ENCODE measurements at places on chromosomes 5 and 9.

- no peak for DNase-seq
These were observed 144.2 kb downstream of the GADD45G start for GRCh38 chr9:89748831-89749499.

DNA sequence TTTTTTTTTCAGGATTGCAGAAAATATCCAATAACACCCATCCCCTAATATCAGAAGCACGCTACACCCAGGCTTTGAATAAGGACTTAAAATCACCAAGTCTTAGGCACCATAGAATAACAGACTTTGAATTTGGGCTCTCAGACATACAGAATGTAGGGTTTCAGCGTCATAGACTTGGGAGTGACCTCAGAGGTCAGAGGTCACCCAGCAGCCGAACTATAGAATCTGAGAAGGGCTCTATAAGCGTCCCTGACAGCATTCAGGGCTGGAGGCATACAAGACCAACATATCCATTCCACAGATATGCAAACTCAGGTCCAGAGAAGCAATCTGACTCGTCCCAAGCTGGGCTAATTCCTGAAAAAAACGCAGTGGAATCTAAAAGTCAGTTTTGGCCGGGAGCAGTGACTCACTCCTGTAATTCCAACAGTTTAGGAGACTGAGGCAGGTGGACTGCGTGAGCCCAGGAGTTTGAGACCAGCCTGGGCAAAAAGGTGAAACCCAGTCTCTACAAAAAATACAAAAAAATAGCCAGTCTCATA lies 34.7 kb downstream of the SLC6A7 start:
- DNase-seq, result no peak

DNA sequence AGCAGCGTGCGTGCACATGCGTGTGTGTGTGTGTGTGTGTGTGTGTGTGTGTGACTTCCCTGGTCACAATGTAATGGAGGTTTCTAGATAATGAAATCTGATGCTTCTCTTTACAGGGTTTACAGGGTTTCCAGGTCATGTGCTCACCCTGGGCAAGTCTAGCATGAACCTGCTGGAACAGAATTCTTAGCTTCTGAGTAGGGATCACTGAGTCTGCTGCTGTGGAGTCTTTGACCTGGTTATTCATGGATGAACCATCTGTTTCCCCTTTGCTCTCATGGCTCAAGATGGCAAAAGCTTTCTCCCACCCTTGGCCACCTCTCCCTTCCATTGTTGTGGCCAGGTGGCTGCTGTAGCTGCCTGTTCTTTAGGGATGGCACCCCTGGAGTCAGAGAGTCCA lies 111.6 kb upstream of the SHB start:
- no peak for DNase-seq

DNA sequence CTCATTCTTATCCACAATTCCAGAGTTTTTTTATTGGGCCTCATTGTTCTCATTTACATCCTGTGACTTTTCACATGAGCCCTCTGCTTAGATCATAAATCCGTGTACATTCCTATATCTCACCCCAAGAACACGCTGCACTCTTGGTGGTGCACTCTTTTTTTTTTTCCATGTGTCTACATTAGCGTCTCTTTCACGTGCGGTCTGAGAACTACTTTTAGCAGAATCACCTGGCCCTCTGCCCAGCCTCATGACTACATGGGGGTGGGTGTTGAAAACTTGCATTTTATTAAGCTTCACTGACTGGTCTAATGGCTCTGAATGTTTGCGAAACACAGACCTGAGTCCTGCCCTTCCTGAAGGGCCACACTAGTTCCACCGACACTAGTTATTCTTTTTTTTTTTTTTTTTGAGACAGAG lies 18.6 kb downstream of the C9orf57 start:
- no peak for DNase-seq

GRCh38 chr5:93601071-93601801 lies 18.2 kb downstream of the NR2F1 start:
- no peak for DNase-seq

DNA sequence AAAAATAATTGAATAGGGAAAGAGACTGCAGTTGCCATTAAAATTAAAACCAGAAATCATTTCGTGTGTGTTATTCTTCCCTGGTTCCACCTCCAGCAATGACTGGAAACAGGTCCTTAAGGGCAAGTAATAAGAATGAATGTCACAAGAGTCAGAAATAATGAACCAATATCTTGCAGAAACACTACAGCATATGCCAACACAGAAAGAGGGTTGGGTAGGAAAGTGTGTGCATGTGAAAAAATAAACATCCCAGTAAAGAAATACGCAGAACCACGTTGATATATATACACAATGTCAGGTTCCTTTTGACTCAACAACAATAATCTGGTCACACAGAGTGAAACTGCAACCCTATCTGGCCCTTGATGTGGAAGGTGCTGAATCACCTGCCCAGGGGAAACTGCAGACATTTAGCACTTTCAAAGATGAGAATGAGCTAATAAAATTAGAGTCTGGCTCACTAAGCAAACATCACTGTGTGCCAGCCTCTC lies 15.0 kb downstream of the HMHB1 start:
- DNase-seq, result no peak

DNA sequence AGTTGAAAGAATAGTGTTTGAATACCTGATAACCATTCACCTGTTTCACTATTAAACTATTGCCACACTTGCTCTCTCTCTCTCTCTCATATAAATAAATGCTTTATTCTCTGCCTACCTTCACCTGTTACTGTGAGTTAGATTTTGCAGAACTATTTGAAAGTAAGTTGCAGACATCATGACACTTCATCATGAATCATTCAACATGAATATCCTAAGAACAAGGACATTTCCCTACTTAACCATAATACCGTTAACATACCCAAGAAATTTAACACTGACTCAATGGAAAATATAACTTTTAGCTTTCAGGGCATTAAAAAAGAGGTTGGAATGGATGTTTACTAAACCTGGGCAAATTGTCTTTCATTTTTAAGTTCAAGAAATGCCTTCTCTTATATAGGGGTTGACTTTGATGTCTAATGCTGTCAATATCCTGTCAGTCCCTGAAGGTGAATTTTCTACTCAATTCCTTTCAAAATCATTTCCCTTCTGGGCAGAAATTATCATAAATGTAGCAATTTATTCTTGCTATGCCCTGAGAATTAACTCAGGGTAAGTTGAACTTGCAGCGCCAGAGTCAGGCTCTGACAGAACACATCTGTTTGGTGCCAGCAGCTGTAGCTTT lies 582.6 kb upstream of the TLE4 start:
- DNase-seq, result no peak

GRCh38 chr5:146426853-146427618 lies 20.1 kb upstream of the TCERG1 start:
- peak; percentile 12 for DNase-seq

GRCh38 chr5:77239126-77239741 lies 28.8 kb downstream of the PDE8B start:
- peak; percentile 9 for DNase-seq

DNA sequence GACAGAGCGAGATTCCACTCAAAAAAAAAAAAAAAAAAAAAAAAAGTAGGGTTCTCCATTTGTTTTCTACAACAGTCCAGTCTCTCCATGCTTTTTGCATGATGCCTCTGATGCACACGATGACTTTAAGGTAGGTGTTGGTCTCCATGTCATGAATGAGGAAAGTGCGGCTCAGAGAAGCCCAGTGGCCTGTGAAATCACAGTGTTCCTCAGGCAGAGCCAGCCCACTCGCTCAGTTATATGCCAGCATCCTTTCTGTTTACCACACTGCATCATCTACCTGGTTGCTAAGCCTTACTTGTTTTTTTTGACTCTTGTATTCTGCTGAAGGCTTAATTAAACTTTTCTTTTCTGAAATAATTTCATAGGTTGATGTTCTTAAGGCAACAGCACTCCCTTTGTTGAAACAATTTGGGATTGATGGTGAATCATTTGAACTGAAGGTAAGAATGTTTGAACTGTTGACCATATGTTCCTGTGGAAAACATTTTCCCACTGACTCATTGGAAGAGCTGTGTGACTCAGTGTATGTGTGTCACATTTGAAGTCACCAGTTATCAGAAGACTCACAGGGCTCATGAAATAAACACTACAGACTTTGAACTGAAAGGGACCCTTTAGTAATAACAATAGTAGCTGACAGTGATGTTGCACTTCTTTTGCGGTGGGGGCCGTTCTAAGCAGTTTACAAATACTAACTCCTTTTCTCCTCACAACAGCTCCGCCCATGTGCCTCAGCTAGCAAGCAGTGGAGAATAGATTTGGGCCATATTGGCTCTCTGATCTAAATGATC lies 40.2 kb downstream of the RCL1 start:
- no peak for DNase-seq

DNA sequence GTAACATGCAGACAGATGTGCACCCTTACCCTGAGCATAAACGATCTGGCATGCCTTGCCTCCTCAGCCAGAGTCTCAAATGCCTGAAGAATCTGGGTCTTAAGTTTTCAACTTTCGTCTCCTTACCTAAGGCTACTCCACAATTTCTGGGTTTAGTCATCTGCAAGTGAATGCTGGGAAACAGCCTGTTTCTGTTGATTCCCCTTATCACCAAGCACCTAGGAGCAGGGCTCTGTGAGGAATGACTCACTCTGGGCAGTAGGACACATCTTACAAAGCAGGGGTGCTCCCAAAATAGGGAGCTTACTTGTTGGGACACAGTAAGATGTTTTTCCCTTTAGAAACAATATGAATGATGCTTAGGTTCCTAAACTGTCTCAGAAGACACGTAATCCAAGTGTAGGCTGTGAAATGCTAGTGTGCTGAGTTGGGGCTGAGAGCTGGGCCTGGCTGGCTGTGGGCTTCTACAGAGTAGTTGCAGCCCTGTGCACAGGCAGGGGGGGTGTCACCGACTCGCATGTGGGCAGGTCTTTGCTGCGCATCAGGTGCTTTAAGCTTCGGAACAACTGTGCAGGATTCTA lies 58.0 kb downstream of the DAP start:
- DNase-seq, result no peak

DNA sequence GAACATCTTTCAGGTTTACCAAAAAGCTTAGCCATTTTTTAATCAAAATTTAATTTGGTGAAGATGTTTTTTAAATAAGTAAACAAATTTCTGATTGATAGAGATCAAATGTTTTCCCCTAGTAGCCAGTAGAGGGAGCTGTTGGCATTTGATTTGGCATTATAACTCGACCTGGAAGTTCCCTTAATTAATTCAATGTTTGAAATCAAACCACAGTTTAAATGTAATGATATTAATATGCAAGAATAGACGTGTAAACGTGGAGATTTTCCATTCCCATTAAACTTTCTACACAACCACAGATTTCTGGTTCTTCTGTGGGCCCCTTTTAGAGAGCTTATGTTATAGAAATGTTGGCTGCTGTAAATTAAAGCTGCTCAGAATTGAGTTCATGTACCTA lies 148.1 kb upstream of the MPDZ start:
- no peak for DNase-seq

- peak; percentile 28 for DNase-seq
These were observed 227.0 kb upstream of the DAP start for GRCh38 chr5:10987925-10988504.

GRCh38 chr5:149280124-149280523 lies 8.5 kb downstream of the AFAP1L1 start:
- DNase-seq, result no peak

GRCh38 chr9:15349892-15350761 lies 43.1 kb upstream of the TTC39B start:
- no peak for DNase-seq

GRCh38 chr9:109035684-109036423 lies 22.6 kb upstream of the CTNNAL1 start:
- no peak for DNase-seq

- no peak for DNase-seq
These were observed 30.0 kb upstream of the ADRA1B start for GRCh38 chr5:159886296-159886695.

- DNase-seq, result no peak
These were observed 69.5 kb upstream of the SMIM15 start for GRCh38 chr5:61231813-61232212.

GRCh38 chr9:136957461-136957860 lies 5.4 kb downstream of the LCN12 start:
- no peak for DNase-seq

DNA sequence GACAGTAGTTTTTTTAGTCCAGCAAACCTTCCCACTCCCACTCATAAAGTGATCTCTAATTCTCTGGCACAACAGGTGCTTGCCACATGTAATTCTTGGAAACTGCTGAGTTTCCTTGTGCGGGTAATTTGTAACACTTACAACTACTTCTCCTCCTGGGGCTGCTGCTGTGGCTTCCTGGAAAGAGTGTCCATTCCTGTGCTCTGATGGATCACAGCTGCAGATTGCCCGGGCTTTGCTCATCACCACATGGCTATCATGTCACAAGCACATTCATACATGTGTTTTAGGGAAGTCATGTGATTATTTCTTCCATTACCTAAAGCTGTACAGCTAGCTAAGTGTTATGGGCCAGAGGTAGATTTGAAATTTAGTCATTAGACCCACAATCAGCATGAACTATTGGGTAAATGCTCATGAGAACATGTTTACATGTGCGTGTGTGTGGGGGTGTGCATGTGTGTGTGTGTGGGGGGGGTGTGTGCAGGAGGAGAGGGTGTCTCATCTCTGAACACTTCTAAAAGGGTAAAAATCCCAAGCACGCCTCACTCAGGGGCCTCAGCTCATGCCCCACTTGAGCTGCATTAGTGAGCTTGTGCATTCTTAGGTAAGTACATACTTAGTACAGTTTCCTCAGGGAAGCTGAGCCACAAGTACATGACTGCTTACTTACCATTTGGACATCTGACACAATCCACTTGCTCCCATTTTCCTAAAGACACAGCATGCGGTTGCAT lies 118.1 kb upstream of the CCDC112 start:
- no peak for DNase-seq

- DNase-seq, result no peak
These were observed 64.4 kb upstream of the ANGPTL2 start for GRCh38 chr9:127186806-127187205.

DNA sequence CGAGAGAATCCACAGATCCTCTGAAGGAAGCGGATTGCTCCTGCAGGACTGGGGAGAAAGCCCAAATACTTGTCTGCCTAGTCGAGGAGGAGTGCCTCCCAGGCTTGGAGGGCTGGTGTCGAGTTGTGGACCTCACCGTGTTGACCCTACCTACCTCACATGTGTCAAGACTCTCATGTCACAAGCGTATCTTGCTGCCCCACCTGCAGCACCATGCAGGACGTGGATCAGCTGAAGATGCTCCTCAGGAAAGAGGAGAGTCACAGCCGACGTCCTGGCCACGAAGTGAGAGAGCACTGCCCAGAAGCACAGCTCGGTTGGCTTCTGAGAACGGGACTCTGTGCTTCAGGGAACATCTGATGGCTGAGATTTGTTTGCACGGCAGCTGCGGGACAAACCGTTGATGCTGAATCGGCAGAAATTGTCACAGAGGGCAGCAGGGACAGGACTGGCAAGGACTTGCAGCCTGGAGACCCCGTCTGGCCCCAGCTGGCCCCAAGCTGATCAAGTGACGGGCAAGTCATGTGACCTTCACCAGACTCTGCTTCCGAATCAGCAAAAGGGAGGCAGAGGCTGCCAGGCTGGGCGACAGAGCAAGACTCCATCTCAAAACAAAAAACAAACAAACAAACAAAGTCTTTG lies 119.1 kb upstream of the ITGA1 start:
- no peak for DNase-seq

GRCh38 chr5:157213527-157214243 lies 33.0 kb downstream of the ITK start:
- DNase-seq, result no peak

- DNase-seq, result no peak
These were observed 20.0 kb downstream of the MOCS2 start for GRCh38 chr5:53089481-53089991.

GRCh38 chr5:38816083-38817030 lies 29.5 kb upstream of the OSMR start:
- DNase-seq, result no peak

Measured in CD8-positive, alpha-beta memory T cell (primary cell).